Right ventricle myocardium inferior (tissue), 1 donor: ENCODE measurements at places on chromosomes 2 and 18.
A peak's percentile ranks its signal among the peaks of the same experiment; 100 is the strongest.

DNA sequence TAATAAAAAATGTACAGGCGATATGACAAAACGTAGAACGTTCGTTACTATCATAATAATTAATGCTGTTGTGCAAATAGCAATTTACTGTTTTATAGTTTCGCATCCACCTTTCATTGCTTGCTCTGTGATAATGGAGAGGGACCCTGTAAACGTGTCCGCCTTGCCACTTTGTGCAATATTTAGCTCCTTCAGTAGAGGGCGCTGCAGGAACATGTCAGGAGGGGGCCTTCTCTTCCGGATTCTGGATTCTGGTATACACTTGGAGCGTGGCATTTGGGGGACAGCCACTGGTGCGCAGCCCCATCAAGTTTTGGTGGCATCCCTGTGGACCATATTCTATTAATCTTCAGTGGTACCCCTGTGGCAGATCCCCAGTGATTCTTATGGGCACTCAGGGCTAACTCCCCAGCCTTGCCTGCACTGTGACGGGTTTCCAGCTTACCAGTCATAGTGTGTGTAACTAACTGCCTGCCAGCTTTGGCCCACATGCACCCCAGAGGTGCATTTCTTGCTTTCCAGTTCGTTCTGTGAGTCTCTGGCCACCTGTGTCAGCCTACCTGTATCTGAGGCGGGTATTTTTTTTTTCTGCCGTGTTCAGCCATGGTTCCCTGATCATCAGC lies 140.3 kb downstream of the CYRIA start:
- no peak for DNase-seq

GRCh38 chr2:159201360-159202063 lies 85.0 kb downstream of the WDSUB1 start:
- DNase-seq: no peak

DNA sequence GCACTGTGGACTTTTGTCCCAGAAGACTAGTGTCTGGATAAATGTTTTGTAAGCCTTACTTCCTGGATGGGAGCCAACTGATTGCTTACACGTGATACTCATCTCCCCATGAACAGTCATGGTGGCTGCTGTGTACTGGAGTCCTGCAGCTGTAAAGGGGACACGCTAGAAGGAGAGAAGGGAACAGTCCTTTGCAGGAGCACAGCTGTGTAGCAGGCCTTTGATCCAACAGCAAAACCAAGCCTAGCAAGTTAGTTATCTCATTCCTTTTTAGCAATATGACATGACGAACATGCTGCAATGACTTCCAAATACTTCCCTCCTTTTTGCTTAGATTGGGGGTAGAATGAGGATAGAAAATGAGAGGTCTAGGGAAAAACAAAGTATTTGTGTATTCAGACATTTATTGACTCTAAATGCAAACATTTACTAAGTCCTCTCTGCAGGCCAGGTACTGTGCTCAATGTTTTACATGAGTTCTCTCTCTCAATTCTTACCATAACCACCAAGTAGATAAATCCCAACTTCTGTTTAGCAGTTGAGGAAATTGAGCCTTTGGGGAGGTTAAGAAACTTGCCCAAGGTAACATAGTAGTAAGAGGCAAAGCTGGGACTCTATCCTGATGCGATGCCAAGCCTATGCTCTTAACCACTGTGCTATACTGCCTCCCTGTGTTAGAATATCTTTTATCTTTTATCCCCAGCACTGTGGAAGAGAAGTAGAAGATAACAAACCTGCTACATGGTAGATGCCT lies 55.4 kb upstream of the CD28 start:
- no peak for DNase-seq

DNA sequence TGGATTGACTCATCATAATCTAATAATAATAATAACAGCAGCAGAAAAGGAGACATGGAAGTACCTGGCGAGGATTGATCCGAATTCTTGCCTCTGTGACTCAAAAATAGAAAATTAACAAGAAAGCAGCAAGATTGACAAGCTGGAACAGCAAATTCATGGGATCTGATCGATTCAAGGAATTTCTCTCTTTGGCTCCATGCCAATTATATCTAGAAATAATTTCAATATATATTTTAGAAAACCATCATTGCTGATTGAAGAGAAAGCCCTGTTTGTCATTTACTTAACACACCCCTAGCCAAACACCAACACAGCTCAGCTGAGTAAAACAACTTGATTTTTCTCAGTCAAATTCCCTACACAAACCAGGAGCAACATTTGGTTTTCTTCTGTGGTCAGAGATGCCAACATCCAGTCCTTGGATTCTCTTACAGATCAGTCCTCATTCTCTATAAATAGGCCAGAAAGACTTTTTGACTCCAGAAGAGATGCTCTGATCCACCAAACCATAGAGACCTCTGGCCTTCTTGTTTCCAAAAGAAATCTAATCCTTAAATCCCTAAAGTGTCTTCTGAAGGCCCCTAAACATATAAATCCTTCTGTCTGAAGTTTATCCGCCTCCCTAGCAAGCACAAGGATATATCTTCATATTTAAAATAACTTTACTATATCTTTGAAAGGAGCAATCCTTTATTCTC lies 129.9 kb downstream of the CACNB4 start:
- DNase-seq: no peak

GRCh38 chr2:17940091-17940630 lies 61.7 kb downstream of the KCNS3 start:
- DNase-seq: no peak

- no peak for DNase-seq
These were observed 178.4 kb upstream of the TPO start for GRCh38 chr2:1234731-1235308.

DNA sequence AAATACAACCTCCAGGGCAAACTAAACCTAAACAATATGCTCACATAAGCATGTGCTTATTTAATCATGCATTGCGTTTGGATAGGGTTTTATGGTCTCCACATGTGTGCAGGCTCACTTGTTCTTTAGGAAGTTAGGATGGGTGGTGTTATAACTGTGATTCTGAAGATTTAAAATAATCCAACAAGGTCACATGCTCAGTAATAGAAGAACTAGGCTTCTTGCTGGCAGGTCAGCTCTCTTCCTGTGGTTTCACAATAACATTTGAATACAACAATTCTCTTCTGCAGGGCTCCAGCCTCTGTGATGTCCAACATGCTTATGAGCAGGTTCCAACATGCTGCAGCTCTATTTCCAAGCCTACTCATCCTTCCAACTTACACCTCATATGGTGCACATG lies 84.0 kb downstream of the MYL12B start:
- DNase-seq: no peak

DNA sequence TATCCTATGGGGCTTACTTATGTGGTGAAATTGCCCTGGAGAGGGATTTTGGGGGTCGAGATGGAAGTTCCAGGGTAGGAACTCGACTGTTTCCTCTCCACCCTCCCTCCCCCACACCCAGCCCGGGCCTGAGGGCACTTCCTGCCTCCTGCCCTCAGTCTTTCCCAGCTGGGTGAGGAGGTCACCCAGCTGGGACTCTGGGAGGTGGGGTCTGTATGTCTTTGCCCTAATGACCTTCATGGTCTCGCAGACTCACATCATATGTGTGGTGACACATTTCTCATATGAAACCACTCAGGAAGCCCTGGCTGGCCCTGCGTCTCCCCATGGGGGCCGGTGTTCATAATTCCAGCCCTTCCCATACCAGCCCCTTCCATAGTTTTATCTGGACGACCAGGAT lies 12.4 kb downstream of the ATOH8 start:
- no peak for DNase-seq

DNA sequence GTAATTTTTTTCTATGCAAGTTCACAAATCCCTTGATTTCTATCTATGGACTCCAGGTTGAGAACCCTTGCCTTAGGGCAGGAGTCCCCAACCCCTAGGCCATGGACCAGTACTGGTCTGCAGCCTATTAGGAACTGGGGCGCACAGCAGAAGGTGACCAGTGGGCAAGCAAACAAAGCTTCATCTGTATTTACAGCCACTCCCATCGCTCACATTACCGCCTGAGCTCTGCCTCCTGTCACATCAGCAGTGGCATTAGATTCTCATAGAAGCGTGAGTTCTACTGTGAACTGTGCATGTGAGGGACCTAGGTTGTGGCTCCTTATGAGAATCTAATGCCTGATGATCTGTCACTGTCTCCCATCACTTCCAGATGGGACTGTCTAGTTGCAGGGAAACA lies 70.2 kb upstream of the SMAD2 start:
- DNase-seq: no peak

DNA sequence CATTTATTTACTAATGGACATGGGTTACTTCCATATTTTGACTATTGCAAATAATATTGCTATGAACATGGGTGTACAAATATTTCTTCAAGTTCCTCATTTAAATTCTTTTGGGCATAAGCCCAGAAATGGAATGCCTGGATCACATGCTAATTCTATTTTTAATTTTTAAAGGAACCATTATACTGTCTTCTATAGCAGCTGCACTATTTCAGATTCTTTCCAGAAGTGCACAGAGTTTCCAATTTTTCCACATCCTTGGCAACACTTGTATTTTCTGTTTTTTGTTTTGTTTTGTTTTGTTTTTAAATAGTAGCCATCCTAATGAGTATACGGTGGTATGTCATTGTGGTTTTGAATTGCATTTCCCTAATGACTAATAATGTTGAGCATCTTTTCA lies 8.5 kb upstream of the RALBP1 start:
- no peak for DNase-seq

- DNase-seq: peak; percentile 59
These were observed 104.3 kb downstream of the FAM210A start for GRCh38 chr18:13621886-13622619.

DNA sequence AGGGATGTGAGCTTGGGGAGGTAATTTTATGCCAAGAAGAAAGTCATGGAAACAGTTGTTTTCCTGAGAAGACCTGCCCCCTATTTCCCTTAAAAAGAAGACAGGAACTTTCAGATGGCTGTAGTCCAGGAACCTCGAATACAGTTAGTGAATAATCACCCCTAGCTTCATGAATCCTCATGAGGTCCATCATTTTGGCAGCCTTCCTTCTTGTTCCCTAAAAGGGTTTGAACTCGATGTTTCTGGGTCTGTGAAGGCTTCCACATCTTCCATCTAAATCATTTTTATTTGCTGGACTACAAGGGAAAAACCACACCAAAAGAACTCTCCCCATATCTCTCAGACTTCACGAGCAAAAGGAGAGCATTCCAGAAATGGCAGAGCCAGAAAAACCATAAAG lies 290.8 kb downstream of the SLC4A3 start:
- DNase-seq: no peak

DNA sequence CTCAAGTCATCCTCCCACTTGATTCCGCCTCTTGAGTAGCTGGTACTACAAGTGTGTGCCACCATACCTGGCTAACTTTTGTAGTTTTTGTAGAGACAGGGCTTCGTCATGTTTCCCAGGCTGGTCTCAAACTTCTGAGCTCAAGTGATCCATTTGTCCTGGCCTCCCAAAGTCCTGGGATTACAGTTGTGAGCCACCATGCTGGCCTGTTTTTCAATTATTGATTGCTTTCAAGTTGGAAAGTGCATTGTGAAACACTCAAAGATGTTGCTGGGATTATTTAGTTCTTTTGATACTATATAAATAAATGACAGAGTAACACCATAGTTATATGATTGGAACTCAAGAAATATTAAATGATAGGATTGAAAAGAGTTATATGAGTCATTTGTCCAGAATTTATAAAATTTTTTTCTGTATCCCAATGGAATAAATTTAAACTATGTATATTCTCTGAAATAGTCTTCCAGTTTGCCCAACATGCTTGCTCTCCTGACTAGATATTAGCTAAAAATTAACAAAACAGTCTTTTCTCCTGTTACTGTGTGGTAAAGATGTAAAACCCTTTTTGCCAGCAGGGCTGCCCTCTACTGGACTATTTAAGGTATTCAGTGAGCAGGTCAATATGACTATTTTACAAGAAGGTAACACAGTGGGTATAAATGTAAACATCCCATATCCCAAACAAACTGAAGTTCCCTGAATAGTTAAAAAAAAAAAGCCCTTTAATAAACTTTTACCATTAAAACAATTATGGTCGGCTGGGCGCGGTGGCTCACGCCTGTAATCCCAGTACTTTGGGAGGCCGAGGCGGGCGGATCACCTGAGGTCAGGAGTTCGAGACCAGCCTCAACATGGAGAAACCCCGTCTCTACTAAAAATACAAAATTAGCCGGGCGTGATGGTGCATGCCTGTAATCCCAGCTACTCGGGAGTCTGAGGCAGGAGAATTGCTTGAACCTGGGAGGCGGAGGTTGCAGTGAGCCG lies 42.7 kb downstream of the ACSL3 start:
- DNase-seq: peak; percentile 62

DNA sequence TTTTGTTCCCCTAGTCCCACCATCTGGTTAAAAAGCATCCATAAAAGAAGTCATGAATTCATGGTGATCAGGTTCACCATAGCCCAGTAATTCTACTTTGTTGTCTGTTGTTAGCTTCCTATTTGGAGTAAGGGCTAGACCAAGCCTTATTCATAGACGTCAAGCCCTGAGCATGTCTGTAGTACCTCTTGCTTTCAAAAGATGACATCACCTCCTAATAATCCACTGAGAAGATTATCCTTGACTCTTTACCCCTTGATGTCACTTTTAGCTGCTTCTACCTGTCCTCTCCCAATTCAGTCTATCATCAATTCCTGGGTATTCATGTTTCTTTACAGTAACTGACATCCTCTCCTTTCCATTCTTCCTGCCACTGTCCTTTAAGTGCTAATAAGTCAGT lies 90.1 kb downstream of the EML6 start:
- DNase-seq: no peak

GRCh38 chr2:205642599-205643356 lies 39.5 kb upstream of the NRP2 start:
- no peak for DNase-seq

DNA sequence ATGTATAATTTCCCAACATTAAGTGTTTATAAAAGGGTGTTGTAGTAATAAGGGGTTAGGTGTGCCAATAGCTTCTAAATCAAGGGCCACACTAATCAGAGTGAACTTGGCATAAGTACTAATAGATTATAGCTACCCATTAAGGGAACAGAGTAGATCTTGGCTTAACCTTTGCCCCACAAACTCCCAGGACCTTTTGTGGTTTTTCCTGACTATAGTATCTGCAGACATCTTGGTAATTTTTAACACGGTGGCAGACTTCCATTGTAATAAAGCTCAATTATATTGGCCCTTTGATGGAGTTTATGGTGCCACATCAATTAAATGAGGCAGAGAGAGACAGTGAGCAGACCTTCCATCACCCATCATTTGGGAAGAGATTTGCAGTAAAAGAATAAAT lies 358.5 kb upstream of the HNRNPA3 start:
- no peak for DNase-seq

- no peak for DNase-seq
These were observed 199.4 kb downstream of the LRRTM1 start for GRCh38 chr2:80105015-80105640.

GRCh38 chr18:65924904-65925303 lies 174.1 kb downstream of the CDH7 start:
- no peak for DNase-seq

- DNase-seq: no peak
These were observed 2.9 kb downstream of the HK2 start for GRCh38 chr2:74836675-74837401.

GRCh38 chr2:195488567-195488966 lies 168.5 kb upstream of the SLC39A10 start:
- no peak for DNase-seq
